ENCODE measurements at places on chromosomes 5 and 9.

DNA sequence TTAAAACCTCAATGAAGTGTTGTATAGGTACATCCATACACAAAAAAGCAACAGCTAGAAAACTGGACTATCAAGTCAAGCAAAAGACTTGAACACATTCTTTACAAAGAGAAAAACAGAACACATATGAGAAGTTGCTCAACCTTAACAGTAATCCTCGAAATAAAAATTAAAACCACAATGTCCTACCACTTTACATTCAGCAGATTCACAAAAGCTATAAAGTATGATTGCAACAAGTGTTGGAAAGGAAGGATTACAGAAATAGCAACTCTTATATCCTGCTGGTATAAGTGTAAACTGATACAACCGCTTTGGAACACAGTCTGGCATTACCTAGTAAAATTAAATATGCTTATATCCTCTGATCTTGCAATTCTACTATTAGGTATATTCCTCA, 28.5 kb upstream of the GOLGA1 start:
- H3K4me1 ChIP-seq = peaks cover 31% of the 10 kb centered on the region
- no peak overlapping the region for H3K27ac ChIP-seq
- no peaks in the 10 kb centered on the region for H3K27me3 ChIP-seq
- H3K4me3 ChIP-seq = no peak overlapping the region
- DNase-seq = no peak

DNA sequence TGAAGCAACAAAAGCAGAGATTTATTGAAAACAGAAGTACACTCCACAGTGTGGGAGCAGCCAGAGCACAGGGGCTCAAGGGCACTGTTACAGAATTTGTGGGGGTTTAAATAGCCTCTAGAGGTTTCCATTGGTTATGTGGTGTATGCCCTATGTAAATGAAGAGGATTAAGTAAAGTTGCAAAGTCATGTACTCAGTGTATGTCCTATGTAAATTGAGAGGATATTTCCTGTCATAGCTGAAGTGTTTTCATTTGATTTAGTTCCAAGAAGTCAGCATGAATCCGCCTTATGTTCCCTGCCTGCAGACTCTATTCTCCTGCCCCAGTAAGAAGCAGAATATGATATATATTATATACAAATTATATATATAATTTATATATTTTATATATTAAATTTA, 966.0 kb upstream of the COX7C start:
- no peak overlapping the region for H3K27ac ChIP-seq
- no peak for DNase-seq
- H3K27me3 ChIP-seq = no peaks in the 10 kb centered on the region

GRCh38 chr5:135460246-135461033, 8.3 kb upstream of the TIFAB start:
- no peak for DNase-seq
- H3K36me3 ChIP-seq = no peaks in the 10 kb centered on the region
- H3K27ac ChIP-seq = no peak overlapping the region
- no peak overlapping the region for H3K4me3 ChIP-seq
- peaks cover 5% of the 10 kb centered on the region for H3K4me1 ChIP-seq

GRCh38 chr5:112742424-112742823, 4.7 kb downstream of the APC start:
- H3K27ac ChIP-seq = no peak overlapping the region
- H3K4me3 ChIP-seq = no peak overlapping the region
- H3K27me3 ChIP-seq = no peaks in the 10 kb centered on the region
- peaks cover 21% of the 10 kb centered on the region for H3K4me1 ChIP-seq

DNA sequence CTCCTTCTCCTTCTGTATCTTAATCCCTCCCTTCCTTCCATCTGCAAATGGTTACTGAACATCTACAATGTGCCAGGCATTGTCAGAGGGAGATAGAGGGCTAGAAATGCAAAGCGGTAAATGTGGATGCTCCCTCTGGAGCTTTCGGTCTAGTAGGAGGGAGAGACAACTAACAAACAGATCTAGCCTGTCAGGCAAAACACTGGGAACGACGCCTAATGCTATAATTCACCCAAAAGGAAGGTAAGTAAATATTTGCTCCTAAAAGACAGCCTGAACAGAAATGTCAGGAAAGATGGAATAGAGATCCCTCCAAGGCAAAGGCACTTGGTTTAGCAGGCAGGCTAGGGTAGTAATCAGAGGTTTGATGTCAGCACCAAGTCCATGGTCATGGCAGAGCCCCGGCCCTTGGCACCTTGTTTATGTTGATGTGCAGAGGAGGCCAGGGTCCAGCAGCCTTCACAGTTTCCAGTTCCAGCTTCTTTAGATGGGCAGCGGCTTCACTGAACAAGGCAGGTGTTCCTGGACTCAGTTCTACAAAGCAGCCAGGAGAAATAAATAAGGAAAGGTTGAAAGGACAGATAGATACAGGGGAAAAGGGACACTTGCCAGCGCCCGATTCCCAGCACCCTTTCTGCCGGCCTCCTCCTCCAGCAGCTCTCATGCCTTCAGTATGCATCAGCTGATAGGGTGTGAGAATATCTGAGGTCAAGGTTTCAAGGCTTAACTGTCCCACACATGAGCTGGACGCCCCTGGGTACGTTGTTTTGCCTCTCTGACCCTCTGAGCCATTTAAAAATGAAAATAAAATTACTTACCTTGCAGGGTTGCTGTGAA, 46.5 kb upstream of the FRRS1L start:
- no peak overlapping the region for H3K27ac ChIP-seq
- H3K4me1 ChIP-seq = no peaks in the 10 kb centered on the region
- DNase-seq = no peak
- H3K27me3 ChIP-seq = peaks cover 18% of the 10 kb centered on the region
- H3K4me3 ChIP-seq = no peak overlapping the region
- H3K36me3 ChIP-seq = no peaks in the 10 kb centered on the region

DNA sequence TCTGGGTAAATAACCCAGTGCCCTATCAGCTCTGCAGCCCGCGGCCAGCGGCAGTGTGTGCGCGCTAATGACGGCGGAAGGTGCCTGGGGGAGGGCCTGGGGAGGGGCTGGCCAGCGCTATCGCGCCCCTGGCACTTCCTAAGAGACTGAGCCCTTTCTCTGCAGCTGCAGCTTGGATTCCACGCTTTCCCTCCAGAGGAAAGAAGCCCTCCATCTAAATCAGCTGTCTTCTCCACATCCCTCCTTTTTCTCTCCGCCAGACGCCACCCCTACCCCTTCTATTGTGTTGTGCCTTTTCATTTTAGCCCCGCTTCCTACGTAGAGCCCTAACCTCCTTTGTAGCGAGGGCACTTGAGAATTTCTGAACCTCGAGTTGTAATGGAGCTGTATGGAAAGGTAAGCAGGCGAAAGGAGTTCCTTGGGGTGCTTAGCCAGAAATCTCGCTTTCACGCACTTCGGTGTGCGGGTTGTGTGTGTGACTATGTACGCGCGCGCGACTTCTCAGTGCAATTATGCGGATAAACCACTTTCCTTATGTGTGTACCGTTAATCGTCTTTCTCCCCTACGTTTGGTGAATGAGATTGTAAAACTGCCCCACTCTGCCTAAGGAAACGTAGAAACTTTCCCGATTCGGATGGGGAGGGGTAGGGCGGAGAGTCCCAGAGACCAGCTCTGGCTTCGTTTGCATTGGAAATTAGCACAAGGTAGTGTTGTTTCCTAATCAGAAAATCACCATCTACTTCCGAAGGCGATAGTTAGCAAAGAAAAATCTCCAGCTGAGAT, 664 bp upstream of the RAB3C start:
- DNase-seq = no peak
- H3K36me3 ChIP-seq = no peaks in the 10 kb centered on the region
- peak overlapping the region; percentile 89 for H3K4me3 ChIP-seq
- H3K27ac ChIP-seq = no peak overlapping the region

DNA sequence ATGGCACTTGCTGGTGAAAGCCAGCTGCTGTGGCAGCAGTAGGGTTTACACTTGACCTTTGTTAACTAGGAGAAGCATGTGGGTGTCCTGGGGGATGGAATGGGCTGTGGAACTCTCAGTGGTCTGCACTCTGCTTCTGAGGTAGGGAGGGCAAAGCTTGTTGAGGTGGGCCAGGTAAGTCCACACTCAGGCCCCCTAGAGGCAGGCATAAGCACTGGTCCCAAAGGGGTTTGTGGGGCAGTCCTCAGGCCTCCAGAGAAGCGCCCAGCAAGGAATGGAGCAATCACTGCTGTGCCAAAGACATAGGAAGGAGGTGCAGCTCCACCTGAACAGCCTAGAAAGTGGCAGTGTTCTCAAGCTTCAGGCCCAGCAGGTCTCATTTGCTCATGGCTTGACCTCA, 34.7 kb downstream of the INSL4 start:
- H3K27me3 ChIP-seq = no peaks in the 10 kb centered on the region
- DNase-seq = no peak
- H3K4me3 ChIP-seq = no peak overlapping the region
- H3K27ac ChIP-seq = no peak overlapping the region
- H3K4me1 ChIP-seq = peaks cover 19% of the 10 kb centered on the region

DNA sequence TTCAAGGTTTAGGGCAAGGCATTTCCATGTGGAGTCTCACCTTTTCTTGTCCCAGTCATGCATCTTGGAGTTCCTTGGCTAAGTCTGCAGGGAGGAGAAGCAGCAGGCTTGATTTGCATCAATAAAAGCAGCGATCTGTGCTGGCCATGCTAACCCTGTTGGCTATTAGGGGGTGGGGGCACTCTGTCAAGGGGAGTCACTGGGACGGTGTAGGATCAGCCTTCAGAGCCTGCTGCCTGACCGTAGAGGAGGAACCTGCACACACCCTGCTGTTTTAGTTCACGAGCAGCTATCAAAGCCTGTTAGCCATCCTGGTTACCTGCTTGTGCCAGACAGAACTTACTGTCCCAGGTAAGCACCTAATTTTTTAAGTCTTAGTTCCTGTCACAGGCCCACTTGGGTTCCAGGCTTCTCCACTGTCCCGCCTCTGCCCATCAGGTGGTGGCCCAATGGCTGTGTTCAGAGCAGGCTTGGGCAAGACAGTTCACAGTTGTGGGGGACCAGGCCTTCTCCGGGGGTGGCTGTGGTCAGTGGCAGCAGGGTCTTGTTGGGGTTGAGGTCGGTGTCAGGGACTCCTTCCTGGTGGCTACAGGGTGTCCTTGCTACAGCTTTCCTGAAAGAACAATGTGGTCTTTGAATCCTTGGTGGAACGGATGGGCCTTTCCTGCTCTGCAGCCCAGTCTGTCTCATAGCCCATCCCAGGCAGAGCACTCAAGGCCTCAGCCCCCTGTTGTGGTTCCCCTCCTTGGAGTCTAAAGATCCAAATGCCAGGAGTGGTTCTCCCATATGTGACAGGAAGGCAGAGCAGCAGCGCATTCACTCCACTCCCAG, 43.7 kb downstream of the SECISBP2 start:
- no peak overlapping the region for H3K4me3 ChIP-seq
- H3K4me1 ChIP-seq = peaks cover 19% of the 10 kb centered on the region
- no peak for DNase-seq

DNA sequence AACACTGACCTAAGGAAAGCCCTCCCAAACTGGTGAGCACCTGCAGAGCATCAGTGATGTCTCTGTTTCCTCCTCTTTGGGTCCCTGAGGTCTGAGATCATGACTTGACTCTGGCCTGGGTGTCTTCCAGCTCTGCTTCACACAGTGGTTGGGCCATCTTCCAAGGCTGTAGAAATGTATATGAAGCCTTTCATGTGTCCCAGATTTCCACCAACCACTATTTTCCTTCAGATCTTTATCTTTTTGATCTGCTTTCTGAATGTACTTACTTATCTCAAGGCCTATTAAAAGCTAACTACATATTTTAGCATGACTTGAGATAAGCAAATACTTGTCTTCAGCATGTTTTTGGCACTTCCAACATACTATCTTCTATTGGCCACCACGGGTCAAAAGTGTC, 47.1 kb downstream of the PRELID2 start:
- peaks cover 4% of the 10 kb centered on the region for H3K27me3 ChIP-seq
- DNase-seq = no peak
- H3K4me1 ChIP-seq = no peaks in the 10 kb centered on the region
- H3K27ac ChIP-seq = no peak overlapping the region

DNA sequence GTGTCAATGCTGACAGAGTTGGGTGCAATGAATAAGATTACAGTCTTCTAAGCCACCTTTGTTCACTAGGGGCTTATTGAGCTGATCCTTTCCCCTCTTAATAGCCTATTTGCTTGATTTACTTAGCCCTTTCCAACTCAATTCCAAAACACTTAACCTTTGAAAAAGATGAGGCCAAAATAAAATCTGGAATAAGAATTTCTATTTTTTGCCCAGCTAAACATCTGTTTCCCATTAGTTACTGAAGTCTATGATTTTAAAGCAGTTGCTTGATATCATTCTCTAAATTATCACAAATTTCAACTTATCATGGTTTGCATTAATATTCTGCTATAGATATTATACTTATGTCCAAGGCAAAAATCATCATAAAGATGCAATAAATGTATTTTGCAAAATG, 1272.0 kb upstream of the ACO1 start:
- no peaks in the 10 kb centered on the region for H3K36me3 ChIP-seq
- no peaks in the 10 kb centered on the region for H3K4me1 ChIP-seq
- no peak overlapping the region for H3K27ac ChIP-seq

DNA sequence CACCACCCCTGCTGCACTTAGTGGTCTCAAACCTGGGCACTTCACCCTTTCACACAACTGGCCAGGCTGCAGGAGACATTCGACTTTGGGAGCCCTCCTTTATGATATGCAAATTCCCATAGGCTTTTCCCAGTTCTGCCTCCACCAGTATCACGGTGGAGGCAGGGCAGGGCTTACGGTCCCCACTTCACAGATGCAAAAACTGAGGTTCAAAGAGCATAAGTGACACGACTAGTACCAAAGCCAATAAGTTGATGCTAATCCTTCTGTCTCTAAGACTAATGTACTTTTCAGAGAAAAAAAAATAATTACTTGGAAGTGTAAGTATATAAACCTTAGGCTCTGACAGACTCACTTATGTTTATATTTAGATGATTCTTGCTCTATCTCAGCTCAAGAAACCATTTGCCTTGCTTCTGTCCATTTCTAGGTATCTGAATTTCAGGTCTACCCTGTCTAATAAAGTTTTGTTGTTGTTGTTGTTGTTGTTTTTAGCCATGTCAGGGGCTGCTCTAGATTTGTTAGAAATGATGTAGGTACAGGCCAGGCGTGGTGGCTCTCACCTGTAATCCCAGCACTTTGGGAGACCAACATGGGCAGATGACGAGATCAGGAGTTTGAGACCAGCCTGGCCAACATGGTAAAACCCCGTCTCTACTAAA, 10.7 kb downstream of the GALNT10 start:
- no peak for DNase-seq
- no peaks in the 10 kb centered on the region for H3K27me3 ChIP-seq

GRCh38 chr5:145752534-145752933, 82.6 kb downstream of the PRELID2 start:
- H3K27me3 ChIP-seq = no peaks in the 10 kb centered on the region
- H3K4me1 ChIP-seq = no peaks in the 10 kb centered on the region
- H3K4me3 ChIP-seq = no peak overlapping the region
- DNase-seq = no peak

GRCh38 chr9:2043881-2044462, 28.8 kb downstream of the SMARCA2 start:
- H3K4me1 ChIP-seq = peaks cover 48% of the 10 kb centered on the region
- H3K27me3 ChIP-seq = no peaks in the 10 kb centered on the region
- peak overlapping the region; percentile 87 for H3K27ac ChIP-seq
- peaks cover 88% of the 10 kb centered on the region for H3K36me3 ChIP-seq

Measured in naive thymus-derived CD8-positive, alpha-beta T cell (primary cell).